Hair follicle dermal papilla cell (primary cell): ENCODE measurements at places on chromosomes 6 and 20. TPM values are rescaled to one million over a fixed set of nuclear protein-coding genes. Genes with fewer than 3 reads are reported as not detected.

The TTLL9 gene
- total RNA-seq, result not detected in 2 replicates

The BCAS4 gene
- 10.2 and 15.1 TPM in 2 replicates for total RNA-seq

The RTN4IP1 gene
- total RNA-seq, result 5.0 and 5.5 TPM in 2 replicates

The TCF21 gene
- not detected in 2 replicates for total RNA-seq

The PNLDC1 gene
- total RNA-seq, result 0.81 and 1.2 TPM in 2 replicates

The SIRPB2 gene
- not detected in 2 replicates for total RNA-seq

The OVOL2 gene
- not detected in 2 replicates for total RNA-seq

The TMEM200A gene
- total RNA-seq, result 21.3 and 27.1 TPM in 2 replicates

The TBXT gene
- not detected in 2 replicates for total RNA-seq

The RCAN2 gene
- 22.7 and 37.2 TPM in 2 replicates for total RNA-seq

The ALDH8A1 gene
- 0.12 and 0.16 TPM in 2 replicates for total RNA-seq

The ASIP gene
- 0.32 TPM in 1 of 2 replicates, not detected in the other for total RNA-seq

The DSP gene
- total RNA-seq, result 8.8 and 12.4 TPM in 2 replicates

The MYLK4 gene
- 0.81 and 0.85 TPM in 2 replicates for total RNA-seq

The SIRPB1 gene
- 0.32 TPM in 1 of 2 replicates, not detected in the other for total RNA-seq

The TINAG gene
- total RNA-seq, result not detected in 2 replicates

The SLC17A1 gene
- not detected in 2 replicates for total RNA-seq

The TPBG gene
- 73.3 and 90.5 TPM in 2 replicates for total RNA-seq

The FRK gene
- 1.6 and 1.9 TPM in 2 replicates for total RNA-seq

The MOCS3 gene
- total RNA-seq, result 11.1 and 11.2 TPM in 2 replicates

The HLA-DRB1 gene
- total RNA-seq, result 0.12 and 3.1 TPM in 2 replicates

The MTCH1 gene
- 240 and 258 TPM in 2 replicates for total RNA-seq

The PLCB1 gene
- total RNA-seq, result 12.1 and 14.4 TPM in 2 replicates

The JPH2 gene
- 21.4 and 37.0 TPM in 2 replicates for total RNA-seq

The NKX2-2 gene
- total RNA-seq, result not detected in 2 replicates

The RIN2 gene
- 119 and 141 TPM in 2 replicates for total RNA-seq

The RSPH9 gene
- total RNA-seq, result 1.3 and 1.6 TPM in 2 replicates

The CFAP206 gene
- total RNA-seq, result 0.65 TPM in 1 of 2 replicates, not detected in the other

The RNF182 gene
- 15.4 and 16.5 TPM in 2 replicates for total RNA-seq

The SYNE1 gene
- 239 and 320 TPM in 2 replicates for total RNA-seq

The WFDC5 gene
- not detected in 2 replicates for total RNA-seq

The RAB44 gene
- total RNA-seq, result under 0.01 TPM in 1 of 2 replicates, not detected in the other

The CST7 gene
- not detected in 2 replicates for total RNA-seq
